Omental fat pad (tissue), 4 donors: ENCODE measurements at places on chromosomes 5 and 9. TPM values are rescaled to one million over a fixed set of nuclear protein-coding genes. Genes with fewer than 3 reads are reported as not detected.

S100Z gene
- 0.36 TPM for total RNA-seq

FREM1 gene
- total RNA-seq, result 1.3 TPM

MAN2A1 gene
- total RNA-seq, result 38.3 TPM

EIF4E1B gene
- not detected for total RNA-seq

AP3B1 gene
- 44.0 TPM for total RNA-seq

CDKN2A gene
- 0.72 TPM for total RNA-seq

RNF208 gene
- total RNA-seq, result not detected
